Common myeloid progenitor, CD34-positive (primary cell): ENCODE measurements at places on chromosomes 13 and 19.

GRCh38 chr19:31511098-31511497 lies 161.9 kb upstream of the TSHZ3 start:
- DNase-seq = no peak

- DNase-seq = no peak
Measured at GRCh38 chr13:21235174-21235573, 58.7 kb downstream of the MRPL57 start.

DNA sequence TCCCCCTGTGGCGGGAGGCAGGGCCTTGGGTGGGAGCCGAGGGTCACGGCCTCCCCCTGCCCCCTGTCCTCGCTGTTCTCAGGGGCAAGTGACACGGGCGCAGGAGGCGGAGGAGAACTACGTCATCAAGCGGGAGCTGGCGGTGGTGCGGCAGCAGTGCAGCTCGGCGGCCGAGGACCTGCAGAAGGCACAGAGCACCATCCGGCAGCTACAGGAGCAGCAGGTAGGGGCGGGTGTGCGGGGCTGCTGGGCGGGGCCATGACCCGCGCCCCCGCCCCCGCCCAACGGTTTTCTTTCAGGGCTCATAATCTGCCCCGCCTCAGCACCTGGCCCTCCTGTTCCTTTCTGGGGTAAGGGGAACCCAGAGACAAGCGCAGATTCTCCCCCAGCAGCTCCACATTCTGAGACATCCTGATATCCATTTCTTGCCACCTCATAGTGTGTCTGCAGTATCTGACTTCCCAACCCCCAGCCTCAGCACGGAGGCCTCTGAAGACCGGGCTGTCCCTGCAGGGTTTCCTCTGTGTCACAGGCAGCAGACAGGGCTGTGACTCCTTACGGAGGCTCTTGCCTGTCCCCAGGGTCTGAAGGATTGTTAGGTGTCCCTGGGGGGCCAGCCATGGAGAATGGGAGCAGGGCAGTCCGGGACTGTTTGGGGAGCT lies 15.9 kb downstream of the PRR36 start:
- DNase-seq = peak; percentile 62

DNA sequence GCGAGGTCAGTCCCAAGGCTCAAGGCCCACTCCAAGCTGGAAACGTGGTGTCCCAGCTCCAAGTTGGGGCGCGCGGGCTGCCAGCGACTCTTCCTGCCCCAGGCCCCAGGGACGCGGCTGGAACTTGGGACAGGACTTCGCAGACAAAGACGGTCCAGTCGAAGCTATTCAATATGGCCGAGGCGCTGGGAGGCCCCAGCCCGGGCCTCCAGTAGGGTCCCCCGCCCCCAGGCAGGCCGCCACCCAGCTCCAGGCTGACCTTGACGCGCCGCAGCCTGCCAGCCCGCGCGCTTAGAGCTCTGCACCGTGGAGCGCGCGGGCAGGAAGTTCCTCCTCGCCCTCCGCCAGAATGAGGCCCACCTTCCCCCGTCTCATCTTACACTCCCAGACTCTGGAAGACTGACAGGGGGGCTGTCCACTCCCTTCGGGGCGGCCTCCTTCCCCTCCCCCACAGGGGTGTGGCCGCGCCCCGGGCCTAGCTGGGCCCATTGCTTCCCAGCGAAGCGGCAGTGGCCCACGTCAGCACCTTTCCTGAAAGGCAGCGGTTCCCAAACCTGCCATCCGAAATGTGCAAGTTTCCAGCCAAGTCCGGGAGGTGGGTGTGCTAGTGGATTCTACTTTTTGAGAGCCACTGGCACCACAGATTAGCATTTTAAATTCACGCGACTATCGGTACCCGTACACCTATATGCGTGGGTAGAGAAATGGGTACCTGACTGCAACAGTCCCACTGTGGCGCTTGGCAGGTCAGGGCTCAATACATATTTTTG lies at the start of gene CCDC8:
Gene CCDC8, minus strand, starts transcription at position 303 of the 770 bp plus-strand sequence. CDS start 754 bp downstream, outside the sequence.
- peak; percentile 47 for DNase-seq

GRCh38 chr19:29596885-29597525 lies 9.1 kb upstream of the POP4 start:
- DNase-seq = peak; percentile 21

GRCh38 chr13:67216864-67217263 lies 13.3 kb downstream of the PCDH9 start:
- DNase-seq = no peak

DNA sequence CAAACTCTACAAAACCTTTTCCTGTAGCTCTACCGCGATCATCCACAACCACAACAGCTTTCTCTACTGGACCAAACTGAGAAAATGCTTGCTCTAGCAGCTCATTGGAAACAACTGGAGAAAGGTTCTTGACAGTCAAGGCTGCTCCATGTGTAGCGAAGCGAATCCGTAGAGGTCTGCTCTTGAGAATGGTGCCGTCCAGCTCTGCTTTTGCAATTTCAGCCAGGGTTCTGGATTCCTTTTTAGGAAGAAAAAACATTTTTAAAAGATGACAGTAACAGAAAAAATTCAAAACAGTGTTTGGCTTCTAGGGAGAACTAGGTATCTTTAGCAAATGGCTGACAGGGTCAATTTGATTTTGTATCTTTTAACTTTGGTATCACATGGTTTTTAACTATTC lies 10.4 kb downstream of the PSPC1 start:
- DNase-seq = no peak

- DNase-seq = no peak
Measured at GRCh38 chr13:19590423-19590822, 29.1 kb upstream of the TPTE2 start.

DNA sequence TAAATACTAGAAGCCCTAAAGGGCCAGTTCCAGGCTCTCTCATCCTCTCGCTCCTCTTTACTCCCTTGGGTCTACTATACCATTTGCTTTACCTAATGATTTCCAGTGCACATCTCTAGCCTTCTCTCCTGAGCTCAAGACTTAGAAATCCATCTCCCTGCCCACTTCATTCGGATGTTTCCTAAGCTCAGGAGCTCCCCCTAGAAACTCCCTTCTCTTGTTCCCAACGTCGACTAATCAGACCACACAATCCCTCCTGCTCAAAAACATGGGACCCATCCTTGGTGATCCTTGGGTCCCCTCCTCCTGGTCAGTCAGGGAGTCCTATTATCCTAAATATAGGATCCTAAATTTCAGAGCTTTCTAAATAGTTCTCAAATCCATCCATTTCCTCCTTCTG lies 21.1 kb upstream of the STK24 start:
- DNase-seq = no peak

DNA sequence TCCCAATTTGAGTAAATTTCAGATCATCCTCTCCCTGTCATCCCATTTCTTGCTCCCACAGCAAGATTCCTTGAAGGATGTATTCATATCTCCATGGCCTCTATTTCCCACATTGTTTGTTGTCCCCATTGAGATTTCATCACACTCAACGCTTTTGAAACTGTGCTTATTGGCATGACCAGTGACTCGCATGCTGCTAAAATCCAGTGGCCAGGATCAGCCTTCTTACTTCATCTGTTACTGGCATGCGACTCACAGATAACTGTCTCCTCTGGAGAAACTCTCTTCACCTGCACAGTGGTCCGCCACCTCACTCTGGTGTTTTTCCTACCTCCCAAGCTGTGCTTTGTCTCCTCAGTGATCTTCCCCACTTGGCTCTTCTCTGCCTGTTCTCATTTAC lies 95.8 kb downstream of the WASF3 start:
- DNase-seq = no peak

DNA sequence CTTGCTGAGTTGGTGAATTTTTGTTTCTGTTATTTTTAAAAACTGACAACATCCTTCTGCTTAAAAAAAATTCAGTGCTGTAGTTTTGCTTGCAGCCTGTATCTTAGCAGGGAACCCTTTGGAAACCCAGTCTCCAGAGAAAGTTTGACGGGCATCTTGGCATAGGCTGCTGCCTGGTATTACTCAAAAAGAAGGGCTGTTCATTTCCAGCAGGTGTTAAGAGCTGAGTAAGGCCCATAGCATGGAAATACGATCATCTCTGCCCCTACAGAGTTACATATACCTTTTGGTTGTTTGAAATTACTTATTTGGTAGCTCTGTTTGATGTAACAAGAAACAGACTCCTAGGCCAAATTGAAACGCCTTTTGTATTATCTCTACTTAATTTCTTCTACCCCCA lies 41.5 kb downstream of the URI1 start:
- no peak for DNase-seq

GRCh38 chr13:97945792-97946419 lies 7.6 kb upstream of the IPO5 start:
- DNase-seq = no peak

DNA sequence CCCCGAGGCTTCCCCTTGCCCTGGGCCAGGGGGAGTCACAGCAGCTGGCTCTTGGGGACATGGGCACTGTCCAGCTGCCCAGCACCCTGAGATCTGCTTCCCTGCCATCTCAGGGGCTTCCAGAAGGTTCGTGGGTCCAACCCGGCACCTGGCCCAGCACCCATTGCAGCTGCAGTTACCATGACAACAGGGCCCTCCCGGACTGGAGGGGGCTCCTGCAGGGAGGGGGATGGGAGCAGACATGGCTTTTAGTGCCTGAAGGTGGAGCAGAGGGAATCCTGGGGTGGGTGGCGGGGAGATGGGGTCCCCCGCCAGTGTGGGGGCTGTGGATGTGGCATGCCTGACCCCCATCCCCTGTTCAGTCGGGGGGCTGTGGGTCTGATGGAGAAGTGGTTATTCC lies 14.7 kb downstream of the PIN1 start:
- no peak for DNase-seq

- no peak for DNase-seq
Measured at GRCh38 chr13:56332671-56333070, 808.0 kb upstream of the PRR20A start.

- no peak for DNase-seq
Measured at GRCh38 chr13:81184556-81185265, 843.8 kb upstream of the SPRY2 start.

DNA sequence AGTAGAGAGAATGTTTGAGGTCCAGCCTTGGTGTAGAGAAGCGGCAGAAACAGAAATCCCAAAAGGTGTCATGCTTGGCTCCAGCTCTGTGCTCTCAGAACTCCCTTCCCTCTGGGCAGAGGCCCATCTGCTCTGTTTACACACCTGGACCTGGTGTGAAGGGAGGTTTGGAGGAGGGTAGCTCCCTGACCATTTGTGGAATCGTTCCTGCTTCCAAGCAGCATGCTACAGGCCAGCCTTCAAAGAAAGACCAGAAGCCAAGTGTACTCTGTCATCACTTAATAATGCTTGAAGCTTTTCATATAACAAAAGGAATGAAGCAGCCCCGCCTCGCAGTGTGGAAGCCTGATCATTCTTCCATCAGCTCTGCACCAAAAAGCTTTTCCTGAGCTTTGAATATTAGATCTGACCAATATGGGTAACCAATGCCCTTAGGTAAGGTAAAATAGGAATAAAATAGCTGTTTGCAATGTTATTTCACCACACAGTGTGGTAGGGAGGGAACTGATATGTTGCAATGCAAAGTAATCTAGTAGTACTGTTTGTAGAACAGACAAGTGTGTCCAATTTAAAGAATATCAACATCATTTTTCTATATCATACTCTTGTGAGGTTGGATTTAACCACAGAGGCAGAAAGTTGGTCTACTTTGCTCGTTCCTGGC lies 63.3 kb downstream of the ZIC5 start:
- no peak for DNase-seq

- peak; percentile 78 for DNase-seq
Measured at GRCh38 chr19:57888560-57889231, at the start of gene ZNF814. TSS of gene ZNF814 (minus strand) at chr19:57889037. CDS start at chr19:57888802, 235 bp downstream.

- DNase-seq = no peak
Measured at GRCh38 chr13:74646091-74646490, 511.9 kb upstream of the KLF12 start.

GRCh38 chr13:112619730-112620631 lies 32.0 kb upstream of the TUBGCP3 start:
- DNase-seq = no peak

DNA sequence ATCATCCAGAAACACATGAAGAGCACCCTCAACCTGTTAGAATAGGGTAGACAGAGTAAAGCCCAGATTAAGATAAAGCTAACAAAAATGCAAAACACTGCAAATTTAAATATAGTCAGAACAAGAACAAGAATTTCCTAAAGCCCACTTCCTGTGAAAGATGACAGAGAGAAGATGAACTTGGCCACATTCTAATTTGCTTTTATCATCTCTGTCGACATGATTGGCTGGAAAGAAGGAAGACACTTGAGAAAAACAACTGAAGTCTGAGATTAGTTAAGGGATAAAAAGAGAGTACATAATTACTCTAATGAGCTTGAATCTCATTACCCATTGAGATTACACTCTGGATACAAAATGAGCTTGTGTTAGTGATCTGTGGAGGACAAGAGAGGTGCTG lies 537.6 kb downstream of the KLF5 start:
- DNase-seq = no peak

DNA sequence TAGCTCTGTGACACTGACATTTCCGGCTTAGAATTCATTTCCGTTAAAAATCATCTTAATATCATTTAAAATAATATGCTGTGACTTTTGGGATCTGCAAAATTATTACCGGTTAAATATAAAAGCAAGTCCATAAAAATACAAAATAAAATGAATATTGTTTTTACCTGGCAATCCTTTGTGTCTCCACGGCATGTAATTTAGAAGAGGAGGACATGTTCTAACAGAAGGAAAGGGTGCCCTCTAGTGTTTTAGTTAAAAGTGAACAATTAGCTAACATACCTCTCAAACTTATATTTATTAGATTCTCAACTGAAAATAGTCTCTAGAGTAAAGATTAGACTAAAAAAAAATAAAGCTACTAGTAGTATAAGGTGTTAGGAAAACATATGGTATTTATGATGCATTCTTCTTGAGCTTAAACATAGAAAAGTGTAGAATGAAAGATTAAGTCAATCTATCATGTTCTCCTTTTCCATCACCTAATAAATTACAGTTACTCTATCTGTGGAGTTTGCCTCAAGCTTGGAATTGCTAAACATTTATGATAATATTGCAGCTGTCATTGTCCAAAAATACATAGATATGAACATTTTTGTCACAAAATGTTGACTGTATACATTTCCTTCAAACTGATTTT lies 676.7 kb upstream of the SPRY2 start:
- DNase-seq = peak; percentile 69

DNA sequence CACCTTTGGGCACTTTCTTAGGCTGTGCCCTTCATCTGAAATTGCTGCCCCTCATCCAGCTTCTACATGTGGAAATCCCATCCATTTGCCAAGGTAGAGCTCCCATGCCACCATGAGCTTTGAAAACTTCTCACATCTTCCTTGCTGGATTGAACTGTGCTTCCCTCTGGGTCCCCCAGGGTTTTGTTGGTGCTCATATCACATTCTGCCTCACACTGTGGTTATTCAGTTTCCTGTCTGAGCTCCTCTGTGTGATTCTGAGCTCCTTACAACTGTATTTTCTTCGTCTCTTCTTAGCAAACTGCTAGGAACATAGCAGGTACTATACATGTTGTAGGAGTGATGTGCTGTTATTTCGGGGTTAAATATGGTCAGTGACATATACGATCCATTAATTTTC lies 74.9 kb upstream of the KL start:
- DNase-seq = peak; percentile 77

GRCh38 chr19:46950526-46951170 lies 69.0 kb upstream of the NPAS1 start:
- no peak for DNase-seq
